ENCODE measurements at places on chromosomes 11 and 22.

- no peak for DNase-seq
Measured at GRCh38 chr11:112310848-112311247, 50.2 kb upstream of the PLET1 start.

DNA sequence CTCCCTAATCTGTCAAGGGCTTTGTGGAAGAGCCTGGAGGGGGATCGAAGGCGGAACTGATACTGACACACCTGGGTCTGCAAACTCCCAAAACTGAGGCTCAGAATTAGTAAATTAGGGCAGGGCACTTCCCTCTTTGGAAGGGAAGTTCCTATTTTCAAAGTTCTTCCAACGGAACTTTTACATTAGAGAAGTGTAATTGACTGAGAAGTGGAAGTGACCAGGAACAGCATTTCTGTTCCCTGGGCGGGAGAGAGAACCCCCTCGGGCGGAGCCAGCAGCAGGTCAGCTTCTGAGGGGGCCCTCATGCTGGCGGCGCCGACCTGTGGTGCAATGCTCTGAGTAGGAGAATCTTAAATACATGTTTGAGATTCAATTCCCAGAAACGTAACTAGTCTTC is 1.1 kb upstream of the CBL start:
- no peak for DNase-seq

- no peak for DNase-seq
Measured at GRCh38 chr11:123544631-123545375, 109.6 kb downstream of the SCN3B start.

- DNase-seq, result peak; percentile 5
Measured at GRCh38 chr22:31561238-31561887, 65.0 kb downstream of the SFI1 start.

DNA sequence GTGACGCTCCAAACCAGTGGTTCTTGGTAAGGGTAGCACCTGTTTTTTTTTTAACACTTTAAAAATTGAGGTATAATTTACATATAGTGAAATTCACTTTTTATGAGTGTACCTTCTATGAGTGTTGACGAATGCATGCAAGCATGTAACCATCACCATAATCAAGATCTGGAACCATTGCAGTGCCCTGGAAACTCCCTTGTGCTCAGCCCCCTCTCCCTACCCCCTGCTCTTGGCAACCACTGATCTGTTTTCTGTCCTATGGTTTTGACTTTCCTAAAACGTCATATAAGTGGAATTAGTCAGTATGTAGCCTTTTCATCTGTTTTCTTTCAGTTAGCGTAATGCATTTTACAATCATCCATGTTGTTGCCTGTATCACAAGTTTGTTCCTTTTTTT is 212.2 kb downstream of the GRIK4 start:
- DNase-seq, result no peak

DNA sequence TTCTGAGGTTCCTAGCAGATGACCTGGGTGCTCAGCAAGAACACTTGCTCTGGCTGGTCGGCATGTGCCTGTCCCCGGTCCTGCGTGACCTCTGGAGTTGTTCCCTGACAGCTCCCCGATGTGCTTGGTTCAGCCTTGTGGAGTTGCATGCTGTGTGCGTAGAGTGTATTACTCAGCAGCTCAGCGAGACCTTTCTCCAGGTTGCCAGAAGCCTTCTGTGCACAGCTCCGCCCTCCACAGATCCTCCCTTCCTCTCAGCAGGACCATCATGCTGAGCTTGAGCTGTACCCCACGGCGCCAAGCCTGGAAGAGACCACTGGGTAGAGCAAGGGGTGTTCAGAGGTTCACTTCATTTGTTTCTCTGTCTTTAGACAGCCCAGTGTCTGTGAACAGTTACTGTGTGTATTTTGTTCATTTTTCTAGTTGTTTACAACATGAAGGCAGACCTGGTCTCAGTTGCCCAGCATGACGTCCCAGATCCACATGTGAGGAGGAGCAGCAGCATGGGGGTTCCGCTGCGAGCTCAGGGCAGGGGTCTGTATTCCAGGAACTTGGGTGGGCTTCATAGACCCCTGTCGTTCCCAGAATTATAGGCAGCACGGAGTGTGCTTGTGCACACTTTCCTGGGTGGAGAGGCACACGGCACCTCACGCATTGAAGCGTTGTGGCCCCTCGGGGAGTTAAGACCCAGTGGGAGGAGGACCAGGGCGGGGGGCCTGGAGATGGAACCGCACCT is 148.6 kb downstream of the IGLL1 start:
- no peak for DNase-seq

DNA sequence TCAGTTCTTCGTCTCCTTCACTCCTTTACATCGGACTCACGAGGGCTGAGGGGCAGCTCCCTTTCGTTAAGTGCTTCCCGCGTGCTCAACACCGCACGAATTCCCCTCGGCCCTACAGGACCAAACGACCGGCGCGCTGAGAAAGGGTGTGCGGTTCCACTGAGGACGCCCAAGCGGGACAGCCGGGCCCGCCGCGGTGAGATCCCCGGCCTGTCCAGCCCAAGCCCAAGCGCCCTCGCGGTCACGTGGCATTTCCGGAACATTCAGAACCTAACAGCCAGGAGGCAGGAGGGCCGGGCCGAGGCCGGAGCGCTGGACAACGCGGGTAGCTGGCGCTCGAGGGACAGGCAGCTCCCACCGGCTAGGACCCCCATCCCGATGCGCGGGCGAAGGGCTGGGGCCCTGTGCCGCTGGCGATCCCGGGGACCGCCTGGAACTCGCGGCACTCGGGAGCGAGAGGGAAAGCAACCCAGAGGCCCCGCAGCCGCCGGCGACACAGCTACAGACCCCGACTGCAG is 737 bp upstream of the STIP1 start:
- no peak for DNase-seq

GRCh38 chr11:536841-537621 is at the start of gene LRRC56:
TSS of gene LRRC56 (plus strand) at chr11:537527. CDS start at chr11:540685, 3,158 bp downstream.
- peak; percentile 89 for DNase-seq

GRCh38 chr11:65651589-65652510 is 10.9 kb downstream of the RELA start:
- DNase-seq, result no peak

All from effector CD4-positive, alpha-beta T cell (primary cell).